ENCODE measurements at places on chromosomes 6 and 20.

DNA sequence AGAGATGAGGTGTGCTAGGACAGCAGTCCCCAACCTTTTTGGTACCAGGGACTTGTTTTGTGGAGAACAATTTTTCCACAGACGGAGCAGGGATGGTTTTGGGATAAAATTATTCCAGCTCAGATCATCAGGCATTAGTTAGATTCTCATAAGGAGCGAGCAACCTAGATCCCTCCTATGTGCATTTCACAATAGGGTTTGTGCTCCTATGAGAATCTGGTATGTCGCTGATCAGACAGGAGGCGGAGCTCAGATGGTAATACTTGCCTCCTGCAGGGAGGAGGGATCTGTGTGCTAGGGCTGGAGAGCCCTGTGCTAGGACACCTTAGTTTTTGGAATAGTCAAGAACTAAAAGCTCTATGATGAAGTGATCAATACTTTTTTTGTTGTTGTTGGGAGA, 2.5 kb downstream of the SMIM13 start:
- no peak for DNase-seq

DNA sequence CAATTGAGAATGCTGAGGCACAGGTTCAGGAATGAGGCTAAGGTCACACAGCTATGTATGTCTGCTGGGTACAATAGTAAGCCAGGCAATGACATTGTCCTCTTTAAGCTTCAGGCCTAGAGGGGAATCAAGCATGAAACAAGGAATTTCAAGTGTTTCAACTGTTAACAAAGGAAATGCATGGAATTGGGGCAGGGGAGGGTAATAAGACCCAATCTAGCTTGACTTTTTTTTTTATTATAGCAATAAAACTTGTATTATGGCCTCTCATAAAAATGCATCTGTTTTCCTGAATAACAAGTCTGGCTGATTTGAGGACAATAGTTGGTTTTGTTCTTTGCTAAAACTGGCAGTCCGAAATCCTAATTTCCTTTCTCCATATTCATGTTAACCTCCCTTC, 336.7 kb downstream of the CBLN4 start:
- DNase-seq: no peak

- DNase-seq: no peak
Measured at GRCh38 chr20:35238170-35238569, 11.7 kb downstream of the MMP24 start.

DNA sequence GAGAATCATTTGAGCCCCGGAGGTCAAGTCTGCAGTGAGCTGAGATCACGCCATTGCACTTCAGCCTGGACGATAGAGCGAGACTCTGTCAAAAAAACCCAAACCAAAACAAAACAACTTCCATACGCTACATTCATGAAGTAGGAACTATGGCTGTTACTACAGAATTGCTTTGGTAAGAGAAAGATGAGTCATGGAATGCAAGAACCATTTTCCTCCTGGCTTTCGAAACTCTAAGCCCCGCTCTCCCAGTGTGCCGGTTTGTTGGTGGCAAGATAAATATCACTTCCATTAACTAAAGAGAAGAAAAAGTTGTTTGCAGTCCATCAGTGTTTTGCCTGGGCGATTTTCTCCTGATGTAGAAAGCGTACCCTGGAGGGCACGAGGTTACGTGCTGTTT, 61.3 kb downstream of the ZDHHC14 start:
- no peak for DNase-seq

DNA sequence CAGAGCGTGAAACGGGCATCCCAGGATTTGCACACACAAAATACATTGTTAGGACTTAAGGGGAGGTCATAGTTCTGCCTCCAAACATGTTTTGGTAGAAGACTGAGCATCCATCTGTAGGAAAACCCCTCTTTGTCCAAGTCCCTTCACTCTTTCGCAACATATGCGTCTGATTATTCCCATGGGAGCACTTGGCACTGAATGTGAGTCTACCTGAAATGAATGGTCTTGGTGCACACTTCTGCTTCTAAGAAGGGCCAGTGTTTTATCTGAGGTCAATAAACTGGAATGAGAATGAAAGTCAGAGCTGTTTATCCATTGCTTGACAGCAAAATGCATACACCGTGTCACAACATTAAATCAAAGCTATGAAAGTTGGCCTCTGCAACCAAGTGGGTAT, 33.0 kb downstream of the GJA10 start:
- DNase-seq: no peak

DNA sequence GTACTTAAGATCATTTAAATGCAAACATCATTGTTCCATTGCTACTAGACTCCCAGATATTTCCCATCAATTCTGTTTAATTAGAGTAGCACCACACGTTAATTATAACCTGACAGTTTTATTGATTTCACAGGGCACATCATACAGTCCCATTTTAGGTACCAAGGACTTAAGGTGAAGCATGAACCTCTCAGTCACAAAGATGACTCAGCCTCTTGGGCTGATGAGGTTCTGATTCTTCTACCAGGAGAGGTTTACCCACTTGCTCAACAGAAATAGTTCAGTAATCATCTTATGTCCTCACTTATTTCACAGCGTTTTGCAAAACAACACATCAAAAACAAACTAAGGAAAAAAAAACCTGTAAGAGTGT, 98.5 kb downstream of the HIVEP2 start:
- DNase-seq: no peak

- DNase-seq: no peak
Measured at GRCh38 chr20:57892471-57892870, 182.7 kb upstream of the PMEPA1 start.

DNA sequence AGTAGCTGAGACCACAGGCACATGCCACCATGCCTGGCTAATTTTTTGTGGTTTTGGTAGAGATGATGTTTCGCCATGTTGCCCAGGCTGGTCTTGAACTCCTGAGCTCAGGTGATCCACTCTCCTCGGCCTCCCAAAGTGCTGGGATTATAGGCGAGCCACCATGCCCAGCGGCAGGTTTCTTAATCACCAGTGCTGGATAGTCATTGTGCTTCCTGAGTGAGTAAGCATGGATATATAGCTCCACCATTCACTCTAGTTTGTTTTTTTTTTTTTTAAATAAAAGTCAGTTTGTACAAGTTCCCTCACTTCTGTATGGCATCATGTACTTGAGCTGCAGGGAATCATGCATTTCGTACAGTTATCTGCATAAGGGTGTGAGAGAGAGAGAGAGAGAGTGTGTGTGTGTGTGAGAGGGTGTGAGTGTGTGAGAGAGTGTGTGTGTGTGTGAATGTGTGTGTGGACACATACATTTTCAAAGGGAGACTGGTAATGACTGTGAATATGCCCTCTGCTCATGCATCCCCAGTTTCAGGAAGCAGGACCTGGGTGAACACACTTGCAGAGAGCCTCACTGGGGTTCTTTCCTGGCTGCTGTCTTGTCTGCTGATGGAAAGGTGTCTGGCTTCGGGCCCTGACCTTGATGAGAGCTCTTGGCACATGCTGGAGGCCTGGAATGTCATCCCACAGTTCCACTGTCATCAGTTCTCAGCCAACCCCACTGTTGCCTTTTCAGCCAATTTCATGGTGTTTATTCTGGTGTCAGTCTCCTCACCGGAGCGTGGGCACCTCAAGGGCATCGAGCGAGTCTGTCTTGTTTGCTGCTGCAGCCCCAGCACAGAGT, 65.0 kb upstream of the XRN2 start:
- DNase-seq: no peak

DNA sequence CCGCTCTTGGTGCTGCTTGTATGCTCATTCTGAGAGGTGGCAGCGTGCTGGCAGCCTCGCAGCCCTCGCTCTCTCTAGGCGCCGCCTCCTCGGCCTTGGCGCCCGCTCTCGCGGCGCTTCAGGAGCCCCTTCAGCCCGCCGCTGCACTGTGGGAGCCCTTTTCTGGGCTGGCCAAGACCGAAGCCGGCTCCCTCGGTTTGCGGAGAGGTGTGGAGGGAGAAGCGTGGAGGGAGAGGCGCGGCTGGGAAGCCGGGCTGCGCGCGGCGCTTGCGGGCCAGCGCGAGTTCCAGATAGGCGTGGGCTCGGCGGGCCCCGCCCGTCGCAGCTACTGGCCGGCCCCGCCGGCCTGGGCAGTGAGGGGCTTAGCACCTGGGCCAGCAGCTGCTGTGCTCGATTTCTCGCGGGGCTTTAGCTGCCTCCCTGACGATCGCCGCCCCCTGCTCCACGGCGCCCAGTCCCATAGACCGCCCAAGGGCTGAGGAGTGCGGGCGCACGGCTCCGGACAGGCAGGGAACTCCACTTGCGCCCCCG, 19.5 kb upstream of the FAM8A1 start:
- no peak for DNase-seq

DNA sequence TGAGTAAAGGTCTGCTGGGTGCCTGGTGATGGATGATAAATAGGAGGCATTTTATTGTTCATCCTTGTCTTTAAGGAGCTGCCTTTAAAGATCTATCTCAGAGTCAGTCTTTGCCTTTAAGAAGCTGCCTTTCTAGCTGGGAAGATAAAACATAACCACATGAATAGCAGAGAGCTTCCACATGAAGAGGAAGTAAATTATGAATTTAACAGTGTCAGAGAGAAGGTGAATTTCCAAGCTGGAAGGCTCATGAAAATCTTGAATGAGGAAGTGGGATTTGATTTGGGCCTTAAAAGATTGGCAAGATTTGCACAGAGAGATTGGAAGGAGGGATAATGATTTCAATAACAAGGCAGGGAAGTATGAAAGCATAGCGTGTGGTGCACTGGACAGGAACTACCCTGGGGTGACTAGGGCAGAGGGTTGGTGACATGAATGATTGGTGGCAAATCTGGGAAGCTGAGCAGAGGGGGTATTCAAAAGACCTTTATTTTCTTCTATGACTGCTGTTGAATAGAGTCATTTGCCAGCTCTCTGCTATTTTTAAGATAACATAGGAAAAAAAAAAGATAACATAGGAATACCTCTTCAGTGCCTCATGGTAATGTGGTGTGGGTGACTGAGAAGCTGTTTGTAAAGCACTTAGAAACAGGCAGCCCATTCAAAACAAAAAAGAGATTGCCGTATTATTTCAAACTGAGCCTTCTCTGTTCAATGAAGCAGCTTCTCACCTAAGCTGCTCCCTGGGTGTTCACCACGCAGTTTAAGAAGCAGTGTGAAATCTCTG, 591.6 kb downstream of the PKHD1 start:
- no peak for DNase-seq

GRCh38 chr6:161226009-161226964, 47.6 kb downstream of the AGPAT4 start:
- DNase-seq: peak; percentile 51

GRCh38 chr20:14055127-14055742, 59.9 kb downstream of the MACROD2 start:
- no peak for DNase-seq

GRCh38 chr6:152696522-152696921, 1.2 kb upstream of the MYCT1 start:
- DNase-seq: no peak

DNA sequence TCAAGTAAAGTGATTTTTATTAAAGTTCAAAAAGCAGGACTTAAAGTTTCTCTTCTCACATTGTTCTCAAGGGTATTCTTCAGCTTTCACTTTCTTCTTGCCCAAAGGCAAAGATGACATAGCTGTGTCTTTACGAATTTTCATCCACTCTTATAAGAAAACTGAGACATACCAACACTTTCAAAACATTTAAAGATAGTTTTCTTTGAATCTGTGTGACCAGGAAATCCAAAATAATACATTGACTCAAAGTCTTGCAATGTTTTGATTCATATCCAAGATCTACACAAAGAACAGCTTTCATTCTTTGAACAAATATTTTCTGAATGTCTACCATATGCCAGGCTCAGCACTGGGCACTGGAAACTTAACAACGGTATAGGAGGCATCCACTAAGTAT, 117.9 kb downstream of the SIM1 start:
- DNase-seq: no peak

DNA sequence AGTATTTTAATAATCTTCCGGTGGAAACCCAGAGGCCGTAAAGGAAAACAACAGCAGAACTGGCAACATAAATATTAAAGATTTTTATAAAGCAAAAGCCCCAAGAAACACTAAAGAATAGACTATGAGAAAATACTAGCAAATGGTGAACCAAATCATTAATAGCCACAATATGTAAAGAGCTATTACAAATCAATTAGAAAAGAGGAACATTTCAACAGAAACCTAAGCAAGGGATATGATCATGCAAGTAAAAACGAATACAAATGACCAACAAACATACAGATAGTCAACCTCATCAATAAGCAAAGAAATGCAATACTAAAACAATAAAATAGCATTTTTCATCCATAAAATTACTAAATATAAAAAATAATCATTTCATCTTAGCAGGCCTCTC, 3.6 kb downstream of the FBXL4 start:
- no peak for DNase-seq

DNA sequence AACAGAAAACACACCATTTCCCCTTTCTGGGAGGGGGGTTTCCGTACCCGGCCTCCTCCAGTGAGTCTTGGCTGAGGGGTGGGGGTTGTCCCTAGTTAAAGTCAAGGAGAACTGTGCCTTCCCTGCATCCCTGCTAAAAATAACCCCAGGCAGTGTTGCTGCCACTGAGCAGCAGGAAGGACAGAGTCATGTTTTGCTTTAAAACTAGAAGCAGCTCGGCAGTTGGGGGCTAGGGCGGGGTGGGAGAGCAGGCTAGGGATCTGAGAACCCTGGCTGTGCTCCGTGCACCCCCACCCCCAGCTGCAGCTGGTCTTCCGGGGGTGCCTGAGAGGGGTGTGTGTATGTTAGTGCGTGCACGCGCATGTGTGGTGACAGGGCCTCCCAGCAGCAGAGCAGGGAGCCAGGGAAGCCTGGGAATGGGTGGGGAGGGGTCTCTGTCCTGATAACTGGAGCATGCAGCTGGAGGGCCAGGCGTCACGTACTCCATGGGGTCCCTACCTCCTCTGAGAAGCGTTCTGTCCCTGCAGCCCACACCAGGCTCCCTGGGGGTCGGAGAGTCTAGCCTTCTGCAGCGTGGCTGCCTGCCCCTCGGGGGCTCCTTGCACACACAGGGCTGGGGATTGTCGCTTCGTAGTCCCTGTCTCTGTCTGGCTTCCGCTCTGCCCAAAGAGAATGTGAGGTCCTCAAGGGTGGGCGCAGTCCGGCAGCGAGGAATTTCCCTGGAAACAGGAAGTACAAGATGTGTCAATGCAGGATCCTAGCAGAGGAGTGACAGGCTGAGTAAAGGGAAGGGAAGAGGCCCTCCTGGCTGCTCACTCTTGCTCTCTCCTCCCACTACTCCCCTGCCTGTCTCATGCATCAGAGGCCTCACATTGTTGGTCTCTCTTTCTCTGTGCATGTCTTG, 16.8 kb upstream of the ARMC12 start:
- no peak for DNase-seq

- no peak for DNase-seq
Measured at GRCh38 chr20:57451795-57452661, 60.8 kb downstream of the RBM38 start.

DNA sequence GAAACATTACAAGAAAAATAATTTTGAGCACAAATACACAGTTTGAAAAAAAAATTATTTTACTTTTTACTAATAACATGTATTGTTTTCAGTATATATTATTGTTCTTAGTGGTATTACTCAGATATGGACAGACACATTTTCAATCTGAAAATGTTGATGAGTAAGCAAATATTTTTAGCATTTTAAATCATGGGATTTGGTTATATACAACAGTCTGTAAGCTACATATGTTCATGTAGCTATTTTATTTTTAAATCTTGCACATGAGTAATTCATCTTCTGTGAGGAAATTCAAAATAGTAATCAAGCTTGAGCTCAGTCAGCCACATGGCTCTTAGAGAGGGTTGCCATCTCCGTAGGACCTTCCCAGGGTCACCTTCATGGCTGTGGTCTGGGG, 471.9 kb downstream of the QKI start:
- no peak for DNase-seq

Measured in central memory CD8-positive, alpha-beta T cell (primary cell).